ENCODE measurements at places on chromosomes 7 and 10. TPM values are rescaled to one million over a fixed set of nuclear protein-coding genes. Genes with fewer than 3 reads are reported as not detected.

DNA sequence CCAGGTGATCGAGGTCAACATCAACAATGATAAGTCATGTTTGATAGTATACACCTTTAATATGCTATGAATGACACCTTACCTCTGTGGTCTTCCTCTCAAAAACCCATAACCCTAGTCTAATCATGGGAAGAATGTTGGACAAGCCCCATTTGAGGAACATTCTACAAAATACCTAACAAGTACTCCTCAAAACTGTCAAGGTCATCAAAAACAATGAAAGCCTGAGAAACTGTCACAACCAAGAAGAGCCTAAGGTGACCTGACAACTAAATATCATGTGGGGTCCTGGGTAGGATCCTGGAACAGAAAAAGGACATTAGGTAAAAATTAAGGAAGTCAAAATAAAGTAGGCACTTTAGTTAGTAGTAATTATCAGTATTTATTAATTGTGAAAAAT lies 5.9 kb upstream of the NUDCD3 start:
- no peak for DNase-seq

DNA sequence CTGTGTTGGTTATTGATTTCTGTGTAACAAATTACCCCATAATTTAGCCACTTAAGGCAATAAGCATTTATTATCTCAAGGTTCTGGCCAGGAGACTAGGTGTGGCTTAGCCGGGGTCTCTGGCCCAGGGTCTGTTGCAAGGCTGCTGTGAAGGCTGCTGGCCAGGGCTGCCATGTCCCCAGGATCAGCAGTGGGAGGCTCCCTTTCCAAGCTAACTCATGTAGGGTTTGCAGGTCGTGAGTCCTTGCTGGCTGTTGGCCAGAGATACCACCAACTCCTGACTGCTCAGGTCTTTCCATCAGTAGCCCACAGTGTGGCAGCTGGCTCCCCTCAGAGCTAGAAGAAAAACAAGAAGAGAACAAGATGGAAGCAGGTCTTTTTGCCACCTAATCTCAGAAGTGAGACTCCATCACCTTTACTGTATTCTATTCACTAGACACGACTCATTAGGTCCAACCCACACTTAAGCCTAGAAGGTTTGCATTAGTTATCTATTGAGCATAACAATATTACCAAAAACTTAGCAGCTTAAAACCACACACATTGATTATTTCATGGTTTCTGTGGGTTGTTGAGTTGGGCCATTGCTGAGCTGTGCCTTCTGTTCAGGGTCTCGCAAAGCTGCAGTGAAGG lies 185.6 kb downstream of the PFKFB3 start:
- no peak for DNase-seq

- peak; percentile 19 for DNase-seq
Measured at GRCh38 chr10:31186225-31187000, 132.6 kb upstream of the ZEB1 start.

- DNase-seq = no peak
Measured at GRCh38 chr7:28739128-28739527, 219.0 kb downstream of the TRIL start.

DNA sequence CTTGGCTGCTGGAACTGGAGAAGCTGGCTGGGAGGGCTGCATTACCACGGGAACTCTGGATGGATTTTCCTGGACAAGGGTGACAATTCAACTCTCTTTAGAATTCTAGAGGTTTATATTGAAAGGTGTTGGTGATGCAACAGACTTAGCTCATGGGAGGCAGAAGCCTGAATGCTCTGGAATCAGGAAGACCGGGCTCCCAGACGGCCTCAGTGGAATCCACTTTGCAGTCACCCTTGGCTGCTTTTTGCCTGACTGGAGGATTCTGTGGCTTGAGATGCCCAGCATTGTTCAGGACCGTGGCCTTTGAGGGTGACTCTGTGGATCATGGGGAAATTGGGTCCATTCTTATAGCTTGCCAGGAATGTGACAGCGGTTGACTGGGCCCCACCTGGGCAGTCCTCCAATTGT lies 32.3 kb downstream of the PYROXD2 start:
- no peak for DNase-seq

DNA sequence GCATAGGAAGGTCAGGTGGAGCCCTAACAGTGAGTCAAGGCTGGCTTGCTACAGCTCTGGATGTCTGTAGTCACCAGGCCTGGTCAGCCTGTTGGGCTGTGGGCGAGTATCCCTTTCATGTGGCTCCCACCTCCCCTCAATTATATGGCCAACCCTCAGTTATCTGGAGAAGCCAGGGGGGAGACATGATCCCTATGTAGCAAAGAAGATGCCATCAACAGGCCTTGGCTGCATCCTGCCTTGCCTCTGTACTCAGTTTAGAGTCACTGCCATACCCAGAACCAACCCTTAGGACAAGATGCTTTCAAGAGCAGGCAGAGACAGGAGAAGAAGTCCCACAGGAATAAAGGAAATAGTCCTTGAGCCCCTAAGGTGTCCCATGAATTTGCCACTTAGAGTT lies 763.9 kb downstream of the GRID1 start:
- no peak for DNase-seq

DNA sequence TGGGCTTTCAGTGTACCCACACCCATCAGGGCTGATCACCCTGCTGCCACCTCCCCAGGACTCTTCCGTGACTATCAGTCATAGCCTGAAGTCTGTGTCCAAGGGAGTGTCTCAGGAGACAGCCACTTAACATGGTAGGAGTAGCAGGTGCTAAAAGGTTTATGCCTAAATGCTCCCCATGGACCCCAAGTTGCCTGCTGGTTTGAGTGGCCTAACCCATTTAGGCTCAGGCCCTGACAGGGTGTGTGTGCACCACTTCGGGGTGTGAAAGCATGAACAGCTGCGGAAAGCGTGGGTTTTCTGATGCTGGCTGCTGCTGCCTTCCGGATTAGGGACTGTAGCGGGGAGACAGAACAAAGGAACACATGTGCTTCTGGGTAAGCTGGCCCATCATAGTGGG lies 93.2 kb upstream of the SAMD8 start:
- no peak for DNase-seq

Gene MUC12
- 1.3 TPM for total RNA-seq

Gene HOXA5
- total RNA-seq = 0.59 TPM

Gene SEC61G
- total RNA-seq = 129 TPM

Gene GNGT1
- not detected for total RNA-seq

Gene VAX1
- total RNA-seq = 26.3 TPM

Gene CFAP43
- 0.56 TPM for total RNA-seq
